Hypothalamus (tissue), 51 donors: ENCODE measurements at places on chromosomes 16 and 17.

DNA sequence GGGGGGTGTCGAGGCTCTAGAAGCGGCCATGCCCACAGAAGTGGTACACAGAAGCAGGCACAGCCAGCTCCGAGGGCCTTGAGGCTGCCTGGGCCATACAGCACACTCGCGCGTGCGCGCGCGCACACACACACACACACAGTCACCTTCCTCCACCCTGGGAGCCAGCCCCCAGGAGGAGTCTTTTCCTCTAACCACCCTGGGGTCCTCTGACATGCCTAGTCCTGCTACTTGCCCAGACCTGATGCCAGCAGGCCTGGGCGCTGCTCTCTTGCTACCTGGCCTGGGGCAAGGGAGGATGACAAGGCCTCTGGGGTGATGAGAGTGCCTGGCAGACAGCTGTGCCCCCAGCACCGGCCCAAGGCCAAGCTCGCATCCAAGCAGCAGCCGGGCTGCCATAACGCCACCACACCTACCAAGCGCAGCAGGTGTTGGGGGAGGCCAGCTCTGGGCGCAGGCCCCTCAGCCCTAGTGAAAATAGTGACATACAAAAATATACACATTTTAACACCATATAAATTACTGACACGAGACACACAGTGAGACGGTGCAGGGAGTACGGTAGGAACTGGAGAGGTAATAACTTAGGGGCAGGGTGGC, 41.1 kb downstream of the TSC2 start:
- no peak for DNase-seq

DNA sequence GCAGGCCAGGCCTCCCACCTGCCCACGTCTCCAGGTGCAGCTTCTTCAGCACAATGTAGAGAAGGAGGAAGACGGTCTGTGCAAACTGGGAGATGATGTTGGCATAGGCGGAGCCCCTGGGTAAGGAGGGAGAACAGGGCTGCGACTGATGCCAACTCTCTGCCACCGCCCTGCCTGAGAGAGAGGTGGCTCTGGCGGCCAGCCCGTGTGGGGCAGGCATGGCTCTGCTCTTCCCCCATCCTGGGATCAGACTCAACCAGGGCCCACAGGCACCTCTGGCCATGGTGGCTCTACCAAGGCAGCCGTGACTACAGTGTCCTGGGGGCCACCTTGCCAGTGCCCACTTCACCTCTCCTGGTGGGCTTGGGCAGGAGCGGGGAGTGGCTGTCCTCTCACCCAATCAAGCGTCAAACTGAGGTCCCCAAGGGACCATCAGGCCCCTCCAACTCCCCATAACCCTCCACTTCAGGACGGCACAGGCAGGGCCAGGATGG, 8.6 kb downstream of the SLC47A2 start:
- no peak for DNase-seq

GRCh38 chr16:59336136-59336695, 602.1 kb upstream of the GOT2 start:
- DNase-seq = no peak

- DNase-seq = no peak
These were observed 23.2 kb downstream of the NLK start for GRCh38 chr17:28065706-28066105.

DNA sequence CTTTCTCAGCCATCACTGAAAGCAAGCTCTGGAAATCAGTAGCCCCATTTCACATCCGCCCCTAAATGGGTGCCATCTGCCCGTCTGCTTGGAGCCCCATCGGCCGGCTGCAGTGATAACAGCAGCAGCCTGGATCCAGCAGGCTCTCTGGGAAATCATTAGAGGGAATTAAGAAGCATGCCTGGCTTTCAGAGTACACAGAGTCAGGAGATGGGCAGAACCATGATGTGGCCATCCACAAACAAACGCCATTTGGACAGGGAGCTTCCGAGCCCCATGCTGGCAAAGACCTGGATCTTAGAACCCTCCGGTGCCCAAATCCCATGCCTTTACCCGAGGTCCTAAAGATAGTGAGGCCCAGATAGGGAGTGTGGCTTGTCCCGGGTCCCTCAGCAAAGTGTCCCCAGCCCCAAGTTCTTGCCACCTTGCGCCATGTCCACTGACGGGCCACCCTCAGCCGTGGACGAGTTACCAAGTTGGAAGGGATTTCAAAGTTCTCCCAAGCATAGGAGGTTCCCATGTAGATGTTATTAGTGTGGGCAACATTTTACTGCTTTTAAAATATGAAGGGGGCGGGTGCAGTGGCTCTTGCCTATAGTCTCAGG, 1.0 kb upstream of the LITAF start:
- no peak for DNase-seq

DNA sequence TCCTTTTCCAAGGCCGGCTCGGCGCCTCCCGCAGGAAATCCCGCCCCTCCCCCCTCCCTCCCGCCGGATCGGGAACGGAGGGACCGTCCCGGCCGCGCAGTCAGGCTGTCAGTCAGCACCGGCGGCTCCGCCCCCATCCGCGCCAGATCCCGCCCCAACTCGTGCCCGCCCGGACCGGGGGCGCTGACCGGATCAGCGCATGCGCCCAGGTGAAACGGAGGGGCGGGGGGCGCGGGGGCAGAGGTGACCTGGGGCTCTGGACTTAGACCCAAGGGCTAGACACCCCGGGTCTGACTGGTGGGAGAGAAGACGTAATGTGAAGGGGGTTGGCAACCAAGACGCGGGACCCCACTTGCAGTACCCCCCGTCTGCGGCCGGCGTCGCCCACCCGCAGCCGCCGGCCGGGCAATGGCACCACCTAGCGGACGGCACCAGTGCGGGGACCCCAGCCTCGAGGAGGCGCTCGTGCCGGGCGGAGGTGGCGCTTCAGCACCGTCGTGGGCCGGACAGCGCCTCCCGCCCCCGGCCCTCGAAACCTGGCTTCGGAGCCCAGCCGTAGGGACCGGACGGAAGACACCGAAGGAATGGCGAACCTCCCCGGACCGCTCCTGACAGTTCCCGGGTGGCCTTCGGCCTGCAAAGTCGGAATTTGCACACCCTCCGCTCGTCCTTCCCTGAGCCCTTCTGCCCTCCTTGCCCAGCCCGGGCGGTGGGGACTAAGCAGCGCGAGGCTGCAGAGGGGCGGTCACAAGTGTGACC, at the start of gene CASKIN2:
Gene CASKIN2 (minus strand): TSS at position 42 of the 759 bp plus-strand sequence. CDS start 1,733 bp downstream, outside the sequence.
- DNase-seq = peak; percentile 88

GRCh38 chr16:58451945-58452401, 48.0 kb upstream of the NDRG4 start:
- DNase-seq = no peak

GRCh38 chr16:69564845-69565670, 708 bp upstream of the NFAT5 start:
- DNase-seq = no peak

DNA sequence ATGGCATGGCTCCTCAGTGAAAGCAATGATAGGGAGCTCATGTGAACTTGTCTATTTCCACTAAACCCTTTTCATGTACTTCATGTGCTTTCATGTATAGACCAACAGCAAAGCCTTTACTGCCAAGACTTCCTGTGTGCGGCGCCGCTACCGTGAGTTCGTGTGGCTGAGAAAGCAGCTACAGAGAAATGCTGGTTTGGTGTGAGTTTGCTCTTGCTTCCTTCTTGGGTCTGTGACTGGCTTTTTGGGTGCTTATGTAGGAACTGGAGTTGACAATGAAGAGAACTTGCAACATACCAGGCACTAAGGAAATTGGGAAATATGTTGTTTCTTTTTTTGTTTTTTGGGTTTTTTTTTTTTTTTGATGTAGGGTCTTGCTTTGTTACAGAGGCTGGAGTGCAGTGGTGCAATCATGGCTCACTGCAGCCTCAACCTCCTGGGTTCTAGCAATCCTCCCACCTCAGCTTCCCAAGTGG, 5.7 kb downstream of the SNX11 start:
- DNase-seq = no peak

DNA sequence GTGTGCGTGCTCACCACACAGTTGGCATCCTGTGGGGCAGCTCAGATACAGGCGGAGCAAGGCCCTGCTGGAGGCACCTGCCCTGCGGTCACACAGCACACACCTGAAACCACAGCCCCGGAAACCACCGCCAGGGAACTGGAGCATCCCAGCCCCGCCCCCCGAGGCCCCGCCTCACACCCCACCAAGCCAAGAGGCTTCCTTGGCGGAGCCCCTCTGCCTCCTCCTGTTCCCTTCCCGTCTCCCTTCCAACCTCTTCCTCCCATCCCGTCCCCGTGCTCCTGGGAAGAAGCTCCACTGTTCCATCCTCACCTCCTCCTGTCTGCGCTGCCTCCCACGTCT, 205.5 kb downstream of the NTN1 start:
- no peak for DNase-seq

DNA sequence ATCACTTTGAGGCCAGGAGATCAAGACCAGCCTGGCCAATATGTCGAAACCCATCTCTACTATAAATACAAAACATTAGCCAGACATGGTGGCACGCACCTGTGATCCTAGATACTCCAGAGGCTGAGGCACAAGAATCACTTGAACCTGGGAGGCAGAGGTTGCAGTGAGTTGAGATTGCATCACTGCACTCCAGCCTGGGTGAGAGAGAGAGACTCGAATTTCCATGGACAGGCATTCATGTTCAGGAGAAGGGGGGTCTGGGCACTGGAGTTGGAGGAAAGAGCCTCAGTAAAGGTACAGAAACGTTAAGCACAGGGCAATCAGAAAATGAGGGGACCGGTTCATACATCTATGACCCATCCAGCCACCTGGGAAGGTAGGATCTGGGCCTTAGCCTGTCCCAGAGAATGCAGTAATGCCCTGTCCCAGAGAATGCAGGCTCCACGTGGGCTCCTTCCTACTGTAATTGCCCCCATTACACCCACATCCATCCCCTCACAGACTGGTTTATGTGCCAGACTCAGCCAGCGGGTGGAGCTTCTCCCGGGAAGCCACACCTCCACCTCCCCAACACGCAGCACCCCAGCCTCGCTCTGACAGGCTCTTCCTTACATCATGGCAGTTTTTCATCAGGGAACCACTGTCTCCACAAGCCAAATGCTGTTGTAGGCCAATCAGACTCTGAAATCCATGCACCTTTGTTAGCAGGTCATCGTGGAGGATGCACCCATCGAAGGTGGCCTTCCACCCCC, 21.6 kb upstream of the ARL4D start:
- no peak for DNase-seq

- DNase-seq = no peak
These were observed 61.1 kb downstream of the SLC5A11 start for GRCh38 chr16:24906901-24907300.

- DNase-seq = no peak
These were observed 3.0 kb upstream of the AIPL1 start for GRCh38 chr17:6437956-6438355.

DNA sequence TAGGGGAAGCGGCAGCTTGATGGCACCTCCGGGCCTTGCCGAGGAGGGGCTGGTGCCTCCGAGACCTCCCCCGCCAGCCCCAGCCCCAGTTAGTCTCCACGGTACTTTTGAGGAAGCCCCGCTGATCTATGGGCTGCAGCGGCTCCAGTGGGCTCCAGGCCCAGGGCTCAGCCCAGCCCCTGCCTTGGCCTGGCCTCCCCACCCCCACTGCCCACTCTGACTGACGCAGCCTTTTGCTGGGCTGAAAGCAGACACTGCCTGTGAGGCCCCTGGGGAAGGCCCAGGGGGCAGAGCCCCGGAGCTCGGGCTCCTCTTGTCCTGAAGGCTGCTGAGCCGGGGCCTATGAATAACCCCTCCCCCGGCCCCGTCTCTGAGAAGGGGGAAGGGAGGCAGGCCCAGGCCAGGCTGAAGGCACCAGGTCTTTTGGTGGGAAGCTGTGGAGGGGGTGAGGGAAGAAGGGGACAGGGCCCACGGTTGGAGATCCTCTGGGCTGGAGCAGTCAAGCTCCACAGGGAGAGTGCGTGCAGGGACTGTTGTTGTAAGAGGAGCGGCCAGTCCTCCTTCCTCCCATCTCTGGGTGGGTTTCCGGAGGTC, 7.5 kb upstream of the SMTNL2 start:
- no peak for DNase-seq
